ENCODE measurements at places on chromosomes 7 and 10.

- DNase-seq: no peak
Observed at GRCh38 chr10:97873569-97873968, 23.9 kb downstream of the GOLGA7B start.

DNA sequence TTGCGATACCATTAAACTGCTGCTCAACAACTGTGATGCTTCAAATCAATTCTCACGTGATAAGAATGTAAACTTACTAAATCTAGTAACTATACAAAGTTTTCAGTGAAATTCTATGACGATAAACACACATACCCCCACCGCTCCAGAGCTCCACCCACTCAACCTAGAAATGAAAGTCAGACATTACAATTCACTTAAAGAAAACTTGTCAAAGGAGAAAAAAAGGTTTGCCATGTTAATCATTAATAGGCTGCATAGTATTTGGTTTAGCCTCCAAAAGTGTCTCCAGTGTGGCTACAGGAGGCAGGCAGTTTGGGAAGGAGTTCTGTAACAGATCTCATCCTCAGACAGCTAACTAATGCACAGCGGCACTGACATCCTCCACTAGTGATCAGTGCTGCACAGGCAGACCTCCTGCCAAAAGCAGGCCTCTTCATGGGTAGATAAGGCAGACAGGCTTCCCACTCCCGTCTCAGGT, 3.1 kb downstream of the HERPUD2 start:
- DNase-seq: peak; percentile 46

DNA sequence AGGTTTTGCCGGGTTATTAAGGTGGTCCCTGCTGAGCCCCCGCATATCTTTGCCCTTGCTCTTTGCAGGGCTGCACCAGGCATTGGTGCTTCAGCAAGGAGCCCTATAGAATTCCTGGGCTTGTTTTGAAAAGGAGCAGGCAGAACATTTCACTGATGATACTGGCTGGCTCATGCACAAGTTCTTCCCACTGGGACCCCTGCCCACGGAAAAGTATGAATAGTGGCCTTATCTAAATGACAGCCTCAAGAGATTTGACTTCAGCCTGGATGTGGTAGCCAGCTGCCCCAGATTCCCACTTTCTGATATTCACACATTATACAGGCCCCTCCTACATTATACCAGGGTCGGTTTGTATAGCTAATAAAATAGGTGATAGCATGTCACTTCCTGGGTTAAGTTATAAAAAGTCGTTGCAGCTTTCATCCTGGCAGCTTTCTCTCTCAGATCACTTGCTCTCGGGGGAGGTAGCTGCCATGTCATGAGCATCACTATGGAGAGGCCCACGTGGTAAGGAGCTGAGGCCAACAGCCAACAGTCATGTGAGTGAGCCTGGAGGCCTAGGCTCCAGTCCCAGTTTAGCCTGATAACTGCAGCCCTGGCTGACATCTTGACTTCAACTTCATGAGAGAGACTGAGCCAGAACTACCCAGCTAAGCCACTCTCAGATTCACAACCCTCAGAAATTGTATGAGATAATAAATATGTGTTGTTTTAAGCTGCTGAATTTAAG, 16.8 kb upstream of the CRTAC1 start:
- no peak for DNase-seq

GRCh38 chr10:101227429-101228152, 1.7 kb downstream of the LBX1 start:
- no peak for DNase-seq

GRCh38 chr7:159218170-159218569, 73.5 kb upstream of the VIPR2 start:
- DNase-seq: no peak

- peak; percentile 47 for DNase-seq
Observed at GRCh38 chr10:50224330-50224952, 26.9 kb downstream of the ASAH2 start.

GRCh38 chr7:12623223-12623622, 52.7 kb downstream of the SCIN start:
- no peak for DNase-seq

- no peak for DNase-seq
Observed at GRCh38 chr10:90451283-90451682, 406.6 kb downstream of the HTR7 start.

DNA sequence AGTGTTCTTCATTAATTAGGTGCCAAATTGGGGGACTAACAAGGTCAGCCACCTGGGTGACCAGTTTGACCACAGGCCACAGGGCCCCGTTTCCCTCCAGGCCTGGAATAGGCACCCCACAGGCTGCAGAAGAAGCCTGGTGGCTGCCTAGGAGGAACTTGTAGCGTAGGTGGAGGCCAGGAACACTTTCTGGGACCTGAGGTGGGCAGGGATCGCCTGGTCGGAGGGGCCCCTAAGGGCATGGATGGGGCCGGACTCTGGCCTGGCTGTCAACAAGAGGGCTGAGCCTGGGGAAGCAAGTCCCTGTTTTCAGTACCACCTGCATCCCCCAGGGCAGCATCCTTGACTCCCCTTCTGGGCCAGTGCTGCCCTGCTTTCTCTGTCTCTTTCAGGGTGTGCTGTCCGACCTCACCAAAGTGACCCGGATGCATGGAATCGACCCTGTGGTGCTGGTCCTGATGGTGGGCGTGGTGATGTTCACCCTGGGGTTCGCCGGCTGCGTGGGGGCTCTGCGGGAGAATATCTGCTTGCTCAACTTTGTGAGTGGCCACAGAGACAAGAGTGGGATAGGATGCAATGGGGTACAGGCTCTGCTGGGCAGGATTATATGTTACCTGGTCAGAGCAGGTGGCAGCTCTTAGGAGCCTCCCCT, 30.7 kb upstream of the SH2D4B start:
- DNase-seq: no peak

Data from HAP-1 (cell line).